Peyer's patch (tissue), 4 donors: ENCODE measurements at places on chromosomes 16 and 17. TPM values are rescaled to one million over a fixed set of nuclear protein-coding genes. Genes with fewer than 3 reads are reported as not detected.

The SYNGR3 gene
- 3.9 TPM for total RNA-seq

The DNAI2 gene
- total RNA-seq, result not detected

The GFER gene
- total RNA-seq, result 75.9 TPM

DNA sequence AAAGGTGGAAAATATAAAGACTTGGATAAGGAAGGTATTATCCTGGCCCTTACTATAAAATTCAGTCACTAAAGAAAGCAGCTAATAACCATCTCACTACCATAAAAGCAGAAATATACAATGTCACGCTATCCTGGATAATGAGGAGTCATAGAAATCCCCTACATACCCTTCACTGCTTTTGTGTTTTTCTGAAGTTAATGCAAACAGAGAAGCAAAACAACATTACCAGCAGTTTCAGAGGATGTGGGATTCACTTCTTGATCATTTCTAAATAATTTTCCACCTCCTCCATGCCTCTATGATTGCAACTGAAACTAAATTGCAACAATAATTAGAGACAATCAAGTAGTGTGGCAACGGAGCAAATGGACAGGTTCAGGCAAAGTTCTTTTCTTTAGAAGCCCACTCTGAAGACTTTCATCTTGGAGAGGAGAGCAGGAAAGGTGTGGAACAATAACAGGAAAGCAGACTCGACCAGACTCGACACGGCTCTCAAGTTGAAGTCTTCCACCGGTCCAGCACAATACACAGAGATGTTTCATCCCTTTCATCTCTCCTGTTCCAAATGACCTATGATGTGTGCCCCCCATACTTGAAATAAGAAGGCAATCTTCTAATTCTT is 10.2 kb downstream of the CYTH1 start:
- H3K27me3 ChIP-seq, result no peaks in the 10 kb centered on the region
- DNase-seq, result no peak
- H3K27ac ChIP-seq, result peak overlapping the region; percentile 100
- H3K4me3 ChIP-seq, result no peak overlapping the region

The CPHXL2 gene
- not detected for total RNA-seq

DNA sequence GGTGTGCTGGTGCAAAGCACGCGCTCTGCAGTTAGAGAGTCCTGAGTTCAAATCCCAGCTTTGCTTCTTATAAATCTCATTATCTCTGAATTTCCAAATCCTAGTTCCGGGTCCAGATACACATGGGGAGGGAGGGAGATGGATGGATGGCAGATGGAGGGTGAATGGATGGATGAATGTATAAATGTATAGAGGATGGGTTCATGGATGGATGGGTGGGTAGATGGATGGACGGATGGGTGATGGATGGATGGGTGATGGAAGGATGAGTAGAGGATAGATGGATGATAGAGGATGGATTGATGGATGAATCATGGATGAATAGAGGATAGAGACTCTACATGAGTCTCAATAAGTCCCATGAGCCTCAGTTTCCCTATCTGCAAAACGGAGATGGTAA is 89.9 kb downstream of the MYH11 start:
- no peak overlapping the region for H3K4me3 ChIP-seq
- no peak overlapping the region for H3K27ac ChIP-seq

DNA sequence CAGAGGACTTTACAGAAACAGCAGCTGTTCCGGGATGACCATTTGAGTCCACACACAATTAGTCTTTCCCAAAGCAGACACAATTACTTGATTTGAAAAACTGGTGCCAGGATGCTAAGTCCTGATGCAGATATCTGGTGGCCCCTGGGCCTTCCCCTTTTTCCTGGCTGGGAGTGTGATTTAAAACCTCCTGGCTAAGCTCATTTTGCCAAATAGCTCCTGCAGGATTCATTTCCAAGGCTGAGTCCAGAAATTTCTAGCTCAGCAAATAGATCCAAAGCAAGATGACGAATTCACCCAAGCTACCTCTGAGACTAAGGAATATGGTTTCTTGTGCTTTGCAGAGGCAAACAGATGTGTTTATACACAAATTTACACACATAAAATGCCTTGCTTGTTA is 422.2 kb downstream of the CA10 start:
- H3K36me3 ChIP-seq, result no peaks in the 10 kb centered on the region
- H3K4me1 ChIP-seq, result no peaks in the 10 kb centered on the region
- DNase-seq, result no peak

DNA sequence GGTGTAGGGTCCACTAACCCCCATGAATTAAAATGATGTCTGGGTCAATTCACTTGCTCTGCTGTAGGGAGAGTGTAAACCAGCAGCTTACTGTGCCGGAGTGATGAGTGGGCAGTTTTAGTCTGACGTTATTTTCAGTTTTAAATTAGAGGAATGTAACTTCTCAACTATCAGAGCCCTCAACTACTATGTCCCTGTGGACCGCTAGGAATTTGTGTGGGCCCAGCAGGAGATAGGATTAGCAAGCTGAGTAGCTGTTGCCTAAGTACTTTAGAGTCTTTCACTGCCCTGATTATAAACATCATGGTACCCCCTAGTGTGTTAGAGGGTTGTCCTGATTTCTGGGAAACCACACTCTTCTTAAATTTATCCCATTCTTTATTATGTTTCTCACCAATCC is 11.4 kb downstream of the MARVELD3 start:
- no peaks in the 10 kb centered on the region for H3K27me3 ChIP-seq
- H3K36me3 ChIP-seq, result peaks cover 36% of the 10 kb centered on the region
- no peak overlapping the region for H3K27ac ChIP-seq
- H3K4me1 ChIP-seq, result no peaks in the 10 kb centered on the region

GRCh38 chr17:10162096-10162495 is 36.3 kb downstream of the GAS7 start:
- H3K36me3 ChIP-seq, result no peaks in the 10 kb centered on the region
- DNase-seq, result no peak
- no peaks in the 10 kb centered on the region for H3K4me1 ChIP-seq
- H3K4me3 ChIP-seq, result no peak overlapping the region

The CCDC144A gene
- total RNA-seq, result 8.2 TPM

DNA sequence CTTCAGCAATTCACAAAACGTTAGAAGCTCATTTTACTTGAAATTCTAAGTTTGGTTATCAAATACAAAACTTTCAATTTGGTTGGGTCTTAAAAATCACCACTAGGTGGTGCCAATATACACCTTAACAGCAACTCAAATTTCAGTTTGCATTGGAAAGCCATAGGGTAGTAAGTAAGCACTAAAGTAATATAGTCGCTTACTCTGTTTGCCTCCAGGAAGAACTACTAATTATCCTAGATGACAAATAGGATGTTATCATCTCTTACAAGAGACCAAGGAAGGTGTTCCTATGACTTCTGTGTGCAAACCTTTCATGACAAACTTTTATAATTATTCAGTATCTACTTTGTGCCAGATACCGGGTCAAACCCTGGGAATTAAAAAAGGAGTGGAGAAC is 93.3 kb downstream of the MYO1D start:
- no peak for DNase-seq
- no peaks in the 10 kb centered on the region for H3K36me3 ChIP-seq
- peak overlapping the region; percentile 76 for H3K27ac ChIP-seq
- no peaks in the 10 kb centered on the region for H3K27me3 ChIP-seq
- no peaks in the 10 kb centered on the region for H3K4me1 ChIP-seq

DNA sequence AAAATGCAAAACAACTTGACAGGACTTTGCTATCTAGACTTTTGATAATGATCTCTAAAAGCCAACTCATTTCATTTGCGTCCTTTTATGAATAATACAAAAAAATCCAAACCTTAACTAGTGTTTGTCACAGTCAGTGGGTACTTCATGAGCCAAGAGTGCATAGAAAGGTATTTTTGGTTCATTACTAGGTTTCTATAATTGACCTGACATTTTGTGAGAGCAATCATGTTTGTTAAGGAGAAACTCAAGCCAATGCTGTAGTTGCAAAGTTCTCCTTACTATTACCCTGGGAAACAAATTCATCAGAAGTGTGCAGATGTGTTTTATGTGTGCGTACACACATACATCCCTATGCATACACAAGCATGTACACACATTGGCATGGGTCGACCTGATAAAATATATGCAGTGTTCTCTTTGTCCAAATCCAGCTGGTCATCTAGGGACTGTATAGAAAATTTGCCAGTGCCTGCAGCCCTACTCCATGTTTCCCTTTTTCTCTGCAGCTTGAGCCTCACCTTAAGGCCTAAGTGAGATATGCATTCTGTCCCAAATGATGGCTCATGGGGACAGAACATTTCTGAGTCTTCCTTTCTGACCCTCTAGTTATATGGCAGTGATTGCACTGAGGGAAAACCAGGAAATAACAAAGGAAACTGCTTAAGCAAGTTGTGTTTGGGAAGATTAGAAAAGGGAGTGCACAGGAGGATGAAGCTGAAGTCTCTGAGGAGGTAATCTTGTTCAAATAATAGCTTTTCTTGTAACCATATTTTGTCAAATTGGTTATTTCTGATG is 128.1 kb downstream of the CDH13 start:
- no peak overlapping the region for H3K4me3 ChIP-seq
- no peak for DNase-seq
- no peaks in the 10 kb centered on the region for H3K36me3 ChIP-seq
- no peaks in the 10 kb centered on the region for H3K4me1 ChIP-seq

- H3K4me1 ChIP-seq, result no peaks in the 10 kb centered on the region
- H3K27ac ChIP-seq, result peak overlapping the region; percentile 83
- H3K36me3 ChIP-seq, result no peaks in the 10 kb centered on the region
- H3K4me3 ChIP-seq, result peak overlapping the region; percentile 47
Observed at GRCh38 chr17:58631523-58632323, 60.1 kb downstream of the TEX14 start.

DNA sequence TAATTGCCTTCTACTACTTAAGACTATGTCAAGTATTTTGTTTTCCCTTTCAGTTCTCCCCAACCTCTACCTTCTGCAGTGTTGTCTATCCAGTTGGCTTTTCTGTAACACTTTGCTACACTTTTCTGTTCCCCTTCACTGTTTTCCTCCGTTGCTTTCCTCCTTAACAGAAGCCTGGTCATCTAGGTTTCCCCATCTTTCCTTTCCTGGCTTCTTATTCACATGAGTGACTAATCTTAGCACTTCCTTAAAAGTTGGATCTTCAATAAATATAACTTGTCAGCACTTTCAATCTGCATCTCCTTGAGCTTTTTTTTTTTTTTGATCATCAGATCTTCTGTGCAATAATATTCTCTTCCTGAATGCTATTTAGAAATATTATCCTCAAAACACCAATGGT is 2.8 kb upstream of the SLFN11 start:
- DNase-seq, result no peak
- H3K36me3 ChIP-seq, result no peaks in the 10 kb centered on the region
- H3K4me3 ChIP-seq, result no peak overlapping the region
- no peaks in the 10 kb centered on the region for H3K27me3 ChIP-seq
- no peaks in the 10 kb centered on the region for H3K4me1 ChIP-seq

GRCh38 chr16:15046692-15047376 is 9.0 kb downstream of the NTAN1 start:
- no peaks in the 10 kb centered on the region for H3K36me3 ChIP-seq
- H3K27me3 ChIP-seq, result no peaks in the 10 kb centered on the region
- H3K27ac ChIP-seq, result no peak overlapping the region
- no peak overlapping the region for H3K4me3 ChIP-seq

The C17orf67 gene
- total RNA-seq, result not detected

The BAHCC1 gene
- total RNA-seq, result 28.1 TPM

The ALOX12B gene
- total RNA-seq, result not detected

- H3K36me3 ChIP-seq, result no peaks in the 10 kb centered on the region
- no peak overlapping the region for H3K4me3 ChIP-seq
- no peaks in the 10 kb centered on the region for H3K27me3 ChIP-seq
- no peaks in the 10 kb centered on the region for H3K4me1 ChIP-seq
- H3K27ac ChIP-seq, result no peak overlapping the region
- no peak for DNase-seq
Observed at GRCh38 chr16:74078511-74079231, 217.9 kb upstream of the PSMD7 start.

- H3K4me1 ChIP-seq, result no peaks in the 10 kb centered on the region
- no peaks in the 10 kb centered on the region for H3K27me3 ChIP-seq
- H3K36me3 ChIP-seq, result no peaks in the 10 kb centered on the region
- H3K4me3 ChIP-seq, result no peak overlapping the region
Observed at GRCh38 chr17:13323990-13324389, 277.7 kb downstream of the HS3ST3A1 start.

DNA sequence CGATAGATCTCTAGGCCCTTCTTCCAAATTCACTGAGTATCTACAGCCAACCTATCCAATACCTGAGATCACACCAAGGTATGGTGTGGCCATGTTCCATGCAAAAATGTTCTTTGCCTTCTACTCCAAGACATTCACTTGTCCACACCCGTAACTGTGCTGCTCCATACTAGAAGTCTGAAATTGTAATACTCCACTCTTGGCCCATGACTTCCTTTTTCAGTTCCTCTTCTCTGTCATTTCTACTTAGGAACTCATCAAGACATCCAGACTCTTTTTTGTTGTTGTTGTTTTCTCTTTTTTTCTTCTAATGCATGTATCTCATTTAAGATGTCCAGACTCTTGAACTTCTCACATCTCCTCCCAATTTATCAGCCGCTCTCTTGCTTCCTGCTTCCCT is 42.5 kb upstream of the KSR1 start:
- H3K4me3 ChIP-seq, result no peak overlapping the region
- no peak for DNase-seq
- H3K27ac ChIP-seq, result no peak overlapping the region
- no peaks in the 10 kb centered on the region for H3K27me3 ChIP-seq

GRCh38 chr16:77165006-77165405 is 26.0 kb upstream of the MON1B start:
- H3K36me3 ChIP-seq, result no peaks in the 10 kb centered on the region
- no peak overlapping the region for H3K4me3 ChIP-seq
- H3K4me1 ChIP-seq, result no peaks in the 10 kb centered on the region
- H3K27ac ChIP-seq, result no peak overlapping the region
- no peak for DNase-seq

DNA sequence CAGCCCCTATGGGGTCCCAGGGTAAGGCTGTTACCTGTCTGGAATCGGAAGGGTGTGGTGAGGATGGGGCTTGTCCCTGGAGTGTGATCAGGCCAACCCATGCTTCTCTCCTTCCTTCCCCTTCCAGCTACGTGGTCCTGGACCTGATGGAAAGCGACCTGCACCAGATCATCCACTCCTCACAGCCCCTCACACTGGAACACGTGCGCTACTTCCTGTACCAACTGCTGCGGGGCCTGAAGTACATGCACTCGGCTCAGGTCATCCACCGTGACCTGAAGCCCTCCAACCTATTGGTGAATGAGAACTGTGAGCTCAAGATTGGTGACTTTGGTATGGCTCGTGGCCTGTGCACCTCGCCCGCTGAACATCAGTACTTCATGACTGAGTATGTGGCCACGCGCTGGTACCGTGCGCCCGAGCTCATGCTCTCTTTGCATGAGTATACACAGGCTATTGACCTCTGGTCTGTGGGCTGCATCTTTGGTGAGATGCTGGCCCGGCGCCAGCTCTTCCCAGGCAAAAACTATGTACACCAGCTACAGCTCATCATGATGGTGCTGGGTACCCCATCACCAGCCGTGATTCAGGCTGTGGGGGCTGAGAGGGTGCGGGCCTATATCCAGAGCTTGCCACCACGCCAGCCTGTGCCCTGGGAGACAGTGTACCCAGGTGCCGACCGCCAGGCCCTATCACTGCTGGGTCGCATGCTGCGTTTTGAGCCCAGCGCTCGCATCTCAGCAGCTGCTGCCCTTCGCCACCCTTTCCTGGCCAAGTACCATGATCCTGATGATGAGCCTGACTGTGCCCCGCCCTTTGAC is 2.4 kb downstream of the MAPK7 start:
- H3K4me1 ChIP-seq, result peaks cover 6% of the 10 kb centered on the region
- H3K4me3 ChIP-seq, result no peak overlapping the region
- no peaks in the 10 kb centered on the region for H3K36me3 ChIP-seq
- no peak for DNase-seq

The TRIM47 gene
- 16.5 TPM for total RNA-seq

The NOXO1 gene
- total RNA-seq, result 11.9 TPM

The MYLK3 gene
- total RNA-seq, result not detected

- no peaks in the 10 kb centered on the region for H3K36me3 ChIP-seq
- no peaks in the 10 kb centered on the region for H3K27me3 ChIP-seq
- peak overlapping the region; percentile 40 for H3K27ac ChIP-seq
- no peak overlapping the region for H3K4me3 ChIP-seq
- H3K4me1 ChIP-seq, result no peaks in the 10 kb centered on the region
Observed at GRCh38 chr16:68760671-68761275, 23.7 kb downstream of the CDH1 start.
